ENCODE measurements at places on chromosomes 13 and 19.

DNA sequence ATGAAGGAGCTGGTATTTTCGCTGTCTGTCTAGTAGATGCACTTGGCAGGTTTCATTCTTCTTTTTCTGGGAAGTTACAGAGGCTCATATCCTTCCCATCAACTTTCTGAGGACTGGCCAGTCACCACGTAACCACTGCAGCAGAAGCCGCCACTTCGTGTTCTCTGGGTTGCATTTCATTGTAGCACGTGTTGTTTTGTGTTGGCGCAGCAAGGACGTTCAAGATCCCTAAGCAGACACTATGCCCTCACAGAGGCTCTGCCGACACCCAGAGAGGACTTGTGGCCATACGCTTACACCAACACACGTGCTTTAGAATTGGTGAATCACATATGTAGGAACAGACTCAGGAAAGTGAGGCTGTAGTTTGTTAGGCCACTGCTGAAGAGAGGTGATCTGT is 42.2 kb upstream of the TEX29 start:
- no peak for DNase-seq

DNA sequence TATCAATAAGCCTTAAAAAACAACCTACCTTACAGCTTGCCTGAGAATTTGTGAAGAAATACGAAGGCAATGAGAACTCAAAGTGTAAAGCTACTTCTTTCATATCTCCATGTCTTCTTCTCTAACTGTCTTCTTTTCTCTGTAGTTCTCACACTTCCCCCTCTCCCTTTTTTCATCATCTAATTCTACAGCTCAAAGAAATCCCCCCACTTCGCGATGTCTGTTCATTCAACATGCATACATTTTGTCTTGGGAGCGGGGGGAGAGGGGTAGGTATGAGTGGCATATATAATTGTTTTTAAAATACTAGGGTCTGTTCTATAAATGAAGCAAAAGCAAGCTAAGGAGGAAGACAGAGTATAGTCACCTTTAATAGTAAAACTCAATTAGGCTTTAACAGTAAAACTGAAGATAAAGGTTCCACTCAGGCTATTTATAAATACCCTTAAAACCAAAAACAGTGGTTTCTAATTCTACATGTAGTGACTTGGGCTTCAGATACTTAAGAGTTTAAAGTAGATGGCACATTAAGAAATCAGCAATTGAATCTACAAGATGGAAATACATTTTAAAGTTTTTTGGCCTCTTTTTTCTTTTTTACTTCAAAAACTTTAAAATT is 106.9 kb downstream of the KLF12 start:
- no peak for DNase-seq

- DNase-seq: no peak
Observed at GRCh38 chr13:90320664-90321063, 1026.8 kb upstream of the MIR17HG start.

DNA sequence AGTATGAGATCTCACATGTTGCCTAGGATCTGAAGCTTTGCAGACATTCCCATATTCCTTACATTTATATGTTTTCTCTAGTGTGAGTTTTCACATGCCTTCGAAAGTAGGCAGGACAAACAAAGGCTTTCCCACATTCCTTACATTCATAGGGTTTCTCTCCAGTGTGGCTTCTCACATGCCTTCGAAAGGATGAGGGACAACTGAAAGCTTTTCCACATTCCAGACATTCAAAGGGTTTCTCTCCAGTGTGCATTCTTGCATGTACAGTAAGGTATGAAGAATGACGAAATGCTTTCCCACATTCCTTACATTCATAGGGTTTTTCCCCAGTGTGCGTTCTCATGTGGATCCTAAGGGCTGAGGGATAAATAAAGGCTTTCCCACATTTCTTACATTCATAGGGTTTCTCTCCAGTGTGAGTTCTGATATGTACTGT is 14.2 kb downstream of the ZNF699 start:
- DNase-seq: no peak

DNA sequence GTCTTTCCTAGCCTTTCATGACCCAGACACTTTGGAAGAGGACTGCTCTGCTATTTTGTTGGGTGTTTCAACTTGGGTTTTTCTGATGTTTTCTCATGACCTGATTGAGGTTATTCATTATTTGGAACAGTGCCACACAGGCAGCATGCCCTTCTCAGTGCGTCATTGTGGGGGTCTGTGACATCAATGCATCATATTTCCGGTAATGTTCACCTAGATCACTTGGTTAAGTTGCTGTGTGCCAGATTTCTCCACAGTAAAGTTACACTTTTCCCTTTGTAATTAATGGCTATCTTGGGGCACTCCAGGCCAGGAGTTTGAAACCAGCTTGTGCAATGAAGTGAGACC is 124.4 kb downstream of the SIPA1L3 start:
- DNase-seq: no peak

GRCh38 chr19:40262422-40262821 is 22.7 kb downstream of the AKT2 start:
- no peak for DNase-seq

GRCh38 chr13:33026489-33027152 is 10.4 kb downstream of the KL start:
- DNase-seq: no peak

- DNase-seq: no peak
Observed at GRCh38 chr19:1270854-1271527, 1.9 kb downstream of the CIRBP start.

- DNase-seq: no peak
Observed at GRCh38 chr19:400976-401865, 7.7 kb downstream of the C2CD4C start.

All from inflammatory macrophage (primary cell).